ENCODE measurements at places on chromosomes 11 and 22.

DNA sequence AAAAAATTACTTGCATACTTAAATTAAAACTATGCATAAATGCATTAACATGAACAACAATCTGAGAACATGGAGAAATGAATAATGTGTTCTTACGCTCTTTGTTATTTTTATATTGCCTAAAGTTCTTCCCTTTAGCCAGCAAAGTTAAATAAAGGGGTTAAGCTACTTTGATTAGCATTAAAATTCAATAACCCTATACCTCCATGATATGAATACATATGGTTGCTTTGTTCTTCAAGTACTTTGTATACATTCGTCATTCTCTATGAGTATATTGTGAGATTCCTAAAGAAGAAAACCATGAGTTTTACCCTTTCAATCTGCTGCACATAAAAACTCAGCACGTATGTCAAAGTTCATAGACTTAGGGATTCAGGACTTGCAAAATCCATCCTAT lies 578.3 kb downstream of the DLG2 start:
- no peak for DNase-seq

- DNase-seq, result peak; percentile 43
These were observed 118.1 kb downstream of the ATM start for GRCh38 chr11:108340973-108341372.

GRCh38 chr22:42621505-42622002 lies 6.9 kb upstream of the POLDIP3 start:
- peak; percentile 46 for DNase-seq

- DNase-seq, result peak; percentile 36
These were observed 86.6 kb downstream of the YAP1 start for GRCh38 chr11:102196816-102197215.

Measured in M059J (cell line).